ENCODE measurements at places on chromosomes 3 and 15.

- DNase-seq: no peak
These were observed 55.3 kb upstream of the BCHE start for GRCh38 chr3:165892565-165892964.

- DNase-seq: peak; percentile 95
These were observed 35.6 kb upstream of the GYG1 start for GRCh38 chr3:148955544-148956346.

- peak; percentile 37 for DNase-seq
These were observed 218.6 kb downstream of the GREM1 start for GRCh38 chr15:32936283-32936918.

DNA sequence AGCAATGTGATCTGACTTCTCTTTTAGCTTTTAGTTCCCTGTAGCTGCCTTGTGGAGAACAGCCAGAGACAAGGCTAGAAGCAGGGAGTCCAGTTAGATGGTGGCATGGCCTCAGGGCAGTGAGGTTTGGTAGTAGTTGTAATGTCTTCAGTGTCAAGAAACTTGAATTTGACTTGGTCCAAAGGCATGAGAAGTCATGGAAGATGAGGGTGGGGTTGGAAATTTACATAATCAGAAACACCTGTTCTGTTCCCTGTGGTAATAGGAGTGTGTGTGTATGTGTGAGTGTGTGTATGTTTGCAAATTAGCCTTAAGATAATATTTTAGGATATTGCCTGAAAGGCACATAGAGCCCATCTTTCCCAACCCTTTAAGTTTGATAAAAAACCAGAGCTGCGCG lies 55.2 kb upstream of the GCNT3 start:
- no peak for DNase-seq

GRCh38 chr15:76309601-76310330 lies 1.5 kb downstream of the ETFA start:
- DNase-seq: no peak

DNA sequence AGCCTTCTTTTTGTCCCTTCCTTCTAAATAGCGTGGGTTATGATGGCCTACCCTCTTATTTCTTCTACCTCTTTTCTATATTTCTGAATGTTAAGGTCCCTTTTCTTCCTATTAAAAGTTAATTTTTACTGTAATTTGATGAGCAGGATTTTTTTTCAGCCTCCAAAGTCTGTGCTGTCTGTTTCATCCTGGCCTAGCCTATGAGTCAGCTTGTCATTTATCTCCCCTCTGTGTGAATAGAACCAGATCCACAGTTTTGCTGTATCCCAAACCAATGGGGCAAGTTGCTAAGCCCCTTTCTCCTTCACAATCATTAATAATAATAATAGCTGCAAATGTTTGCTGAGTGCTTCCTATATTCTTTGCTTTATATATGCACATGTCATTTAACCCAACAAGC lies 18.1 kb upstream of the C3orf38 start:
- peak; percentile 35 for DNase-seq

GRCh38 chr3:10873415-10873814 lies 57.4 kb downstream of the SLC6A11 start:
- DNase-seq: no peak

Measured in IMR-90 (cell line).